NT2/D1 (cell line): ENCODE measurements at places on chromosomes 2 and 18.
A peak's percentile ranks its signal among the peaks of the same experiment; 100 is the strongest.

- DNase-seq = no peak
These were observed 77.8 kb downstream of the NCKAP5 start for GRCh38 chr2:133490411-133490980.

GRCh38 chr2:42050703-42051542 is 3.1 kb downstream of the PKDCC start:
- DNase-seq = no peak

DNA sequence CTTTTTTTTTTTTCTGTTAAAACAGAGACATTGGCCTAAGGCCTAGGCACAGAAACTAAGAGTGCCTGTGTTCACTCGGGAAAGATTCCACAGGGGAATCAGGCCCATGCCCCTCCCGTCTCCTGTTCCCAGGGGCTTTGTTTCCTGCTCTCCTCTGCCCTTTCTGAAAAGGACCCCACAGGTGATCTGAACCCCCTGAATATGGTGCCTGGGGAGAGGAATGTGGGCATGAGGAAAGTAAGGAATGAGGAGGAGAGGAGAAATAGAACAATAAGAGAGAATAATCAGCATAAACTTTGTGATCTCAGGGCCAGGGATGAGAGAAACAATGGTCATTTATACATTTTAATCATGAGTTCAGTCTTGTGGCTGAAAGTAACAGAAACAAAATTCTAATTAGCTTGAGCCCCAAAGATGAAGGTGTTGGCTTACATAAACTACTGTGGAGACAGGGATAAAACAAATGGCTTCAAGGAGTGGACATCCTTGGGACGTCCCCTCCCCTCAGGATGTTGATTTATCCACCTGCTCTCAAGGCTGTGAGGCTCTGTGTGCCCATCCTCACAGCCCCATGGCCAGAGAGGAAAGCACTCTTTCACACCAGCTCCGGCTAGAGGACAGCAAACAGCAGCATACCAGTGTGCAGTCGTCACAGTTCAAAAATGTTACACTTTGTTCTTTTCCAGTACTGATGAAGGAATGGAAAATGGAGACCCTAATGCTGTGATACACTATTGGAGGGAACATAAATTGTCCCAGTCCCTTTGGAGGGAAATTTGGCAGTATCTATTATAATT is 46.4 kb upstream of the MRPL33 start:
- no peak for DNase-seq

- no peak for DNase-seq
These were observed 1151.3 kb upstream of the CRIM1 start for GRCh38 chr2:35204323-35204722.

DNA sequence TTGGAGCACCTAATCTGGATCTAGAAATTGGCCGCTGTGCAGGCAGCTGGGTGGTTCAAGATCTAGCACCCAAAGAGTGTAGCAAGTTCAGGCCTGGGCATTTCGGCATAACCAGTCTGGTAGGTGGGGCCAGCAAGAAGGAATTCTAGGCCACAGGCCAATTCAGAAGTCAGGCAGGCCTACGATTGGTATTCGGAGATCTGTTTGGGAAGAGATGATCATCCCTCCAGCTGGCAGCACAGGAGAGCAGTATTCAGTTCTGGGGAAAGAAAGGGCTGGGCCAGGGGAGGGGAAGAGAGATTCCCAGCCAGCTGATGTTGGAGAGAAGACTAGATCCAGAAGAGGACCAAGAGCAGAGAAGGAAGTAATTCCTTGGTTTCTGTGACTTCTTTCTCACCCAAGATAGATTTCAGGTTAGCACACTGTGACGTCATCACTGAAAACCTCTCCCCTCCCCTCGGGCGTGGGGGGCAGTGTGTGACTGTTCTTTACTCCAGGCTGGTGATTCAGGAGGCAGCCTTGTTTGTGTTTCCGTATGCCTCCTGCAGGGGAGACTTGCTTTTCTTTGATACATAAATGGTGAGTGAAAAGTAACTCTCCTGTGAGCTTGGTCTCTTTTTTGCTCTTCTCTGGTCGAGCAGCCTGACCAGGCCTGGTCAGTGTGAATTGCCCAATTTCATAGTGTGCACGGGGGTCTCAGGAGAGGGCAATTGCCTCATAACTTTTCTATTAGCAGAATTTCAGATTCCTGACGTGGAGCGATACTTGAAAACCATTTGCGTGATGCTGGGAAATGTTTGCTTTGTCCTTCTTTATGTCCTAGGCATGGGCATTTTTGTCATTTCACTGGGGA is 61.1 kb downstream of the MEIS1 start:
- no peak for DNase-seq

- DNase-seq = no peak
These were observed 636.2 kb upstream of the CHAC2 start for GRCh38 chr2:53131416-53131815.

DNA sequence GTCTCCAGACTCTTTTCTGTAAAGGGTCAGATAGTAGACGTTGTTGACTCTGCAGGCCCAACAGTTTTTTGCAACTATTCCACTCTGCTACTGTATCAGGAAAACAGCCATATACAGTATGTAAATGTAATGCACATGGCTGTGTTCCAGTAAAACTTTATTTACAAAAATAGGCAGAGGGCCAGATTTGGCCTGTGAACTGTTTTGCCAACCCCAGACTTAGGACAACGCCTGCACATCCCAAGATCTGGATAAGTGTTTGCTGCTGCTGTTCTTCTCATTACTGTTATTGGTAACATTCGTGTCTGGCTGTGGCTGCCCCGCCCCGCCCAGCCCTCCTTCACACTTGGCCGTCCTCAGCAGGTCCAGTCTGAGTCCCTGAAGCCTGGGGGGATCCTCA is 94.6 kb upstream of the MCFD2 start:
- no peak for DNase-seq

GRCh38 chr2:25566694-25567093 is 106.7 kb downstream of the DTNB start:
- DNase-seq = no peak

GRCh38 chr2:751474-751873 is 74.3 kb upstream of the TMEM18 start:
- DNase-seq = no peak

DNA sequence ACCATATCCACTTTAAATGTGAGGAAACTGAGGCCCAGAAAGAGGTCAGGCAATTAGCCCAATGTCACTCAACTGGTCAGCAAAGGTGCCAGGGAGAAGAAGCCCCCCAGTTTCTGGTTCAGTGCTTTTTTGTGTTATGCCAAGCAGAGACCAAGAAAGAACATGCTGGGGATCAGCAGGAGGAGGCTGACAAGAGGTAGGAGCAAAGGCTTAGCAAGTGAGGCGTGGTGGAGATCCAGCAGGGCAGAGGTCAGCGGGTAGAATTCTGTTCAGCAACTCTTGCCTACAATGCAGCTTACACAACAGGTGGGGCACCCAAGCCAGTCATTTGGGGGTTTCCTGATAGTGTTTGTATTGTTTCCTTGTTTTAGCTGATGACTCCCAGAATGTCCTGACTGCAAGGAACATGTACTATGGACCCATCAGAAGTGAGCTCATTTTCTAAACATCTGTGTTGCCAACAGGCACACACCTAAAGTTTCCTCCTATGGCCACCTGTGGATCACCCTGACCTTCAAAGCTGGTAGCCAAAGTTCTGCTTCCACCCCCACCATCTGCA is 28.2 kb downstream of the LPIN2 start:
- DNase-seq = no peak

DNA sequence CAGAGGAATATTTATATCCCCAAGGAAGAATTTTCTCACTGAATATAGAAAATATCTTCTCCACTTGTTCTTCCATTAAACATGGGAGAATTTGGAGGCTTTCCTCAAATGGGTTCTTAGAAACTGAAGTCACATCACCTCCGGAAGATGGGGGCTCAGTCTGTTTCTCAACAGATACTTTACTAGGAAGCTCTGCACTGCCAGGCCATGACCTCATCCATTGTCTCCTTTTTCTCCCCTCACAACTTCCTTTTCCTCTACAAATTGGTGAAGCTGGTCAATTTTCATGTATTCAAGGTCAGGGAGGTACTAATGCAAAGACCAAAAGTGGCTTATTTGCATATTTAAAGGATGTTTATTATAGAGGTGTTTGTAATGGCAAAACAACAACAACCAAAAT is 173.1 kb downstream of the RNF152 start:
- DNase-seq = no peak

DNA sequence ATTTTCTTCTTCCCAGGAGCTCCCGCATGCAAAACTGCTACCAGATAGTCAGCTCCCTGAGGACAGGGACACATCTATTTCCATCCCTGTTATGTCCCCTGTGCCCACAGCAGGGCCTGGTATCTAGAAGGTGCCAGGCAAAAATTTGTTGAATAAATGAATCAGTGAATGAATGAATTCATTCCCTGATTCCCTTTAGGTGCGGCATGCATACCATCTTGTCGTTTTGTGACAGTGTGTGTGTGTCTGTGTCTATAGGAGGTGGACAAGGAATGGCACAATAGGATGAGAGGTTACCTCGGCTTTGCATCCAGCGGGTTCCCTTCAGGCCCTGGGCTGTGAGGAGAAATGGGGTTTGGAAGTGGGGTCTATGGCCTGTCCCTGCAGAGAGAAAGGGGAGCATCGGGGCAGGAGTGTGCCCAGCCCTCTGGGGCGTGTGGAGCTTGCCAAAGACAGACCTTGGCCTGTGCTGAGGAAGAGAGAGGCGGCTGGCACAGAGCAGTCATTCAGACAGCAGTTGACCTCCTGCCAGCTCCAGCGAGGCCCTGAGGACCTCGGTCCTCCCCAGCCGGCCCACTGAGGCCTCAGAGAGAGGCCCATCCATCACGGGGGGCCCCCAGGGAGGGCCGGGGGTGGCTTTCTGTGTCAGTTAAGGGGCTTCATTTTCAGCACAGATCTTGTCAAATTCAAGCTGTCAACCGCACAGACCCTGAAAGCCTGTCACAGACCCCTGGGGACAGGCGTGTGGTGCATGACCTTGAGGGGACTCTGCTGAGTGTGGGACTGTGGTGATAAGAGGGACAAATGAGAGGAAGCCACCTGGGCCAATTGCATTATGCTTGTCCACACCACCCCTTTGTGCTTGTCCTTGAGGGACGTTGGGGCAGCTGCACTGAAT is 125.9 kb upstream of the CXCR4 start:
- DNase-seq = no peak

DNA sequence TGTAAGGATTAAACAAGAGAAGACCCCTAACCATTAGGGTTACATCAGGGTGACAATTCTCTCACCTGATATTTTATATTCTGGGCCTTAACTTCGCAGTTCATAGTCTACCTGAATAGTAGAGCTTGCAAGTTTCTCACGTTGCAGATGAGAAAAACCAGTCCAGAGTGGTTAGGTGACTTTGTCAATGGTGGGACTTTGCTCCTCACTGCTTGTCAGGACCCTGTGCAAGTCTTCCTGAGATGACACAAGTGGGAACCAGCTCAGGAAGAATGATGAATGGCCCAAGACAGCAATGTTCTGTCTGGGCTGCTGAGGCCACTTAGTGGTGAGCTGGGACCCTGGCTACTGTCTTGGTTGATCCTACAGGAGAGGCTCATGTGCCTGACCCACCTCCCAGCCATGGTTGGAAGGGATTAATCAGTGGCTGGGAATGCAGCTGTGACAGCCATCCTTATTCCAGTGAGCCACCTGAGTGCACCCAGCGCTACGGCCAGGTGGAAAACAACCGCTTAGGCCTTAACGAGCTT is 16.9 kb downstream of the LGALSL start:
- no peak for DNase-seq

DNA sequence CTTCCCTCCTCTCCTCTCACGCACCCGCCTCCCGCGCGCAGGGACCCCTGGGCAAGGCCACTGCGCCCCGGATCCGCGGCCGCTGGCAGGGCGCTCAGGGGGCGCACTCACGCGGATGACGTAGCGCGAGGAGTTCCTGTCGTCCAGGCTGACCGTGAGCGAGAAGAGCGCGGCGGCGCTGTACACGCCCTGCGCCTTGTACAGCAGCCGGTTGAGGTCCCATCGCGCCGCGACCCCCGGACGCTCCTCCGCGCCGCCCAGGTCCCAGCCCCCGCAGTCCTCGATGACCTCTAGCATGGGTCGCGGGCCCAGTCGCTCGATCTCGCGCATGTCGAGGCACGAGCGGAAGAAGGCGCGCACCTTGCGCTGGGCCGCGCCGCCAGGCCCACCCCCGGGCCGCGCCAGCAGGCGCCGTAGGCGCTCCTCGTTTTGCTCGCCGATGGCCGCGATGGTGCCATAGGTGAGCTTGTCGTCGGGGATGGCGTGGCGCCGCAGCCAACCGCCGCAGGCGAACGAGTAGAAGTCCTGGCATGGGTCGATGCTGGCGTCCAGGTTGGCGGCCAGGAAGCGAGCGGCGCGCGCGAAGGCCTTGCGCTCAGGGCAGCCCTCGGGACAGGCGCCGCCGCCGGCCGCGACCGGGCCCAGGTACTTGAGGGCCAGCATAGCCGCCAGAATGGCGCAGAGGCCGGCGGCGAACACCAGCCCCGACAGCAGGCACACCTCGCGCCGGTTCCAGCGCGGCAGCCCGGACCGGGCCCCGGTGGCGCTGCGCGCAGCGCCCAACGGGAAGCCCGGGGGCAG is 1.7 kb downstream of the ECEL1 start:
- no peak for DNase-seq

- DNase-seq = no peak
These were observed 673 bp upstream of the SMCHD1 start for GRCh38 chr18:2654928-2655177.

- no peak for DNase-seq
These were observed 5.1 kb upstream of the COLEC12 start for GRCh38 chr18:505483-506122.

DNA sequence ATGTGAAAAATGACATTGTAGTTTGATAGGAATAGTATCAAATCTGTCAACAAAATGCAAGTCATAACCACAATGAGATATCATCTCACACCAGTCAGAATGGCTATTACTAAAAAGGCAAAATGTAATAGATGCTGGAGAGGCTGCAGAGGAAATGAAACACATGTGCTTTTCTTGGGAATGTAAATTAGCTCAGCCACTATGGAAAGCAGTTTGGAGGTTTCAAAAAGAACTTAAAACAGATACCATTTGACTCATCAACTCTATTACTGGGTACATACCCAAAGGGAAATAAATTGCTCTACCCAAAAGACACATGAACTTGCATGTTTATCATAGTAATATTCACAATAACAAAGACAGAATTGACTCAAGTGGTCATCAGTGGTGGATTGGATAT is 572.6 kb downstream of the TRIB2 start:
- no peak for DNase-seq

- no peak for DNase-seq
These were observed 3.4 kb upstream of the CCDC88A start for GRCh38 chr2:55422876-55423665.

GRCh38 chr2:167406558-167406957 is 518.3 kb downstream of the XIRP2 start:
- peak; percentile 92 for DNase-seq

- DNase-seq = no peak
These were observed 21.6 kb upstream of the KIF5C start for GRCh38 chr2:148853458-148853857.

GRCh38 chr2:216426938-216427337 is 14.7 kb downstream of the SMARCAL1 start:
- DNase-seq = peak; percentile 28

- no peak for DNase-seq
These were observed 8.1 kb upstream of the WIPF1 start for GRCh38 chr2:174605687-174606086.

DNA sequence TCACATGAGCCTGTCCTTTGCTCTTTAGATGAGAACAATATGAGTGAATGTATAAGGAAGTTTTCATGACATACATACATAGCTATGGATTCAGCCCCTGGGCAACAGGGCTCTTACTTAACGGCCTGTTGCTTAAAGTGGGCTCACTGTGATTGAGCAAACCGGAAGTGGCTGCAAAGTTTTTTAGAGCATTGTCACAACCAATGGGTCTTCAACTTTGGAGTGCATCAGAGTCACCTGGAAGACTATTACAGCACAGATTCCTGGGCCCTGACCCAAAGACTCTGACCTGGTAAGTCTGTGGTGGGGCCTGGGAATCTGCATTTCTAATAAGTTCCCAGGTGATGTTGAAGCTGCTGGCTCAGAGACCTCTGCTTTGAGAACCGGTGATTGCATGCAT is 106.3 kb upstream of the SEC11C start:
- DNase-seq = no peak
